Stimulated activated CD4-positive, alpha-beta T cell treated with anti-CD3 and anti-CD28 coated beads, Interleukin-1b, Interleukin-23, amount 100 ng/mL, for 1 hour (primary cell): ENCODE measurements at places on chromosomes 1 and 21.

DNA sequence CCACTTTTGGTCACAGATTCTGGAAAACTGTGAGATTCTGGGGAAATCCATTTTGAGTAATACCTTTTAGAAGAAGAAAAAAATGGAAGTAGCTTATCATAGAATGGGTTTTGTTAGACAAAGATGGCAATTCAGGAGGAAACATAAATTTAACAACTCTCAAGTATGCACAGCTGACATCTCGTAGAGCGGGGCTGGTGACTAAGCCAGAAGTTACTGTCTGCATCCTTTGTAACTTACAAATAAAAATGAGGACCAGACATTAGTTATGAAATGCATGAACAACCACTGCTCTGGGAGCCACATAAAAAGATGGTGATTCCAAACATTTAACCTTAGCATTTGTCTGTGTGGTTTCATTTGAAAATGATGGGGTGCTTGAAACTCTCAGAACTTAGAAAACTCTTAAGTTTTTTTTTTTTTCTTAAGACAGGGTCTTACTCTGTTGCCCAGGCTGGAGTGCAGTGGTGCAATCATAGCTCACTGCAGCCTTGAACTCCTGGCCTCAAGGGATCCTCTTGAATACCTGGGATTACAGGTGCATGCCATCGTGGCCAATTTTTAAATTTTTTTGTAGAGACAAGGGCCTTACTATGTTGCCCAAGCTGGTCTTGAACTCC is 49.2 kb upstream of the ATP5PO start:
- DNase-seq = no peak

DNA sequence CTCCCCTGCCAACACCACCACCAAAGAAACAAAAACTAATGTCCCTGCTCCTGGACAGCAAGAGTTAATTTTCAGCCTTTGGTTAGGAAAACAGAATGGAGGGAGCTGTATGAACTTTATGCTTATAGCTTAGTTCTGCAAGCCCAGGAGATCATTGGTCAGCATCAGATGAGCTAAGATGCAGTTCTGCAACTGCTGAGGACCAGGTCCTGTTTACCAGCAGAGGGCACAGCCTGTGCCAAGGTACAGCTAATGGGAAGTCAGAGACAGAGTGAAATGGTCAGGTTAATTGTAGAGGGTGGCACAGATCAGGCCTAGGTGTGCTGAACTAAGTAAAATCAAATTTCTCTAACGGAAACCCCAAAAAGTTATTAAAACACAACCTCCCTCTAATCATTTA is 161.3 kb downstream of the ROR1 start:
- DNase-seq = no peak

DNA sequence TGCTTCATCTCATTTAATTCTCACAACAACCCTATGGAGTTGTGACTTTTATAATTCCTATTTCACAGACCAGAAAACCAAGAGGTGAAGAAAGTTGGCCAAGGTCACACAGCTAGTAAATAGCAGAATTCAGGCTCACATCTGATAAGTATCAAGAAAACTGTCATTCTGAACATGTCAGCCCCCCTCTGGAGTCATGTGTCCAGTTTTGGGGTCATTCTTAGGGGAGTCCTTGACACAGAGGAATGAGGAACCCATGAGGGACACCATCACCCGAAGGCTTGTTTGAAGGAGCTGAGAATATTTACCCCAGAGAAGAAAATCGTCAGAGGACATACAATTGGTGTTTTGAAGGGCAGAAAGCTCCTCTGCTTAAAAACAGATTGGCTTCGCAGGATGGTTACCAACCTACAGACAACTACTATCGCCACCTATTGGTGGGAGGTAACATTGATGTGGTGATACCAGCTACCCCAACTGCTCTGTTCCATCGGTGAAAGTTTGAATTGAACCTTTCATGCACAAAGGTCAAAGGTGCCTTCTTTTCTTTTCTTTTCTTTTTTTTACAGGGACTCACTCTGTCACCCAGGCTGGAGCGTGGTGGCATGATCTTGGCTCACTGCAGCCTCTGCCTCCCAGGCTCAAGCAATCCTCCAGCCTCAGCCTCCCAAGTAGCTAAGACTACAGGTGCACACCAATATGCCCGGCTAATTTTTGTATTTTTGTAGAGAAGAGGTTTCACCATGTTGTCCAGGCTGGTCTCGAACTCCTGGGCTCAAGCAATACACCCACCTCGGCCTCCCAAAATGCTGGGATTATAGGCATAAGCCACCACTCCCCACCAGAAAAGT is 31.3 kb downstream of the NCMAP start:
- peak; percentile 18 for DNase-seq

DNA sequence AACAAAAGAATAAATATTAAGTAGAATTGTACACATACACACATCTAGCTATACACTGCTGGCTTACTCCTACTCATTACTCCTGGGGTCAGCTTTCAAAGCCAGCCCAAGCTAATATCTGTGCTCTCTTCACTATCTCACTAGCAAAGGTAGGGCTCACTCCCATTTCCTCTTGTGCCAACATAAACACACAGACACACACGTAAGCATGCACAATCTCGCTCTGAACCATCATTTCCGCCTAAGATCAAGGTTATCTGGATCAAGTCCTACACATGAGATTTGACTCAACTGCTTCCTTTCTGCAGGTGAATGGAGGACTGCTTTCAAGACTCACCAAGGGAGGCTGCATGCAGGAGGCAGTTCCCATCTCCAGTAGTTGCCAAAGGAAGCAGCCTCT is 28.8 kb upstream of the MTMR11 start:
- no peak for DNase-seq

- no peak for DNase-seq
These were observed 95.8 kb downstream of the PSMG1 start for GRCh38 chr21:39087238-39088030.

DNA sequence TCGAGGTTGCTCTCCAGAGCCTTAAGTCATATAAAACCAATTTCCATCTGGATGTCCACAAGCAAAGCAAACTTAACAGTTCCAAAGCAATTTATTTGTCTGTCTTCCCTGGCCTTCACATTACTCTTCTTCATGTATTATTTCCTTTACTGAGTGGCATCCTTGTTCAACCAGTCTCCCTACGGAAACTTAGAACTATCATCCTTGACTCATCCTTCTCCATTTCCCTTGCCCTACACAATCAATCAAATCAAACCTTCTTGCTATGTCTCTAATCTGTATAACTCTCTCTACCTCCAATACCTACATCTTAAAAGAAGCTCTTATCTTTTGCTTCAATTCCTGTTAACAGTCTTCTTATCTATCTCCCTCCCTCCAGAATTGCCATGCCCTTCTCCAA is 25.4 kb downstream of the EGLN1 start:
- DNase-seq = no peak

- no peak for DNase-seq
These were observed 828 bp upstream of the RGS8 start for GRCh38 chr1:182685215-182685614.

- no peak for DNase-seq
These were observed 3.1 kb upstream of the CD1A start for GRCh38 chr1:158251163-158251562.

DNA sequence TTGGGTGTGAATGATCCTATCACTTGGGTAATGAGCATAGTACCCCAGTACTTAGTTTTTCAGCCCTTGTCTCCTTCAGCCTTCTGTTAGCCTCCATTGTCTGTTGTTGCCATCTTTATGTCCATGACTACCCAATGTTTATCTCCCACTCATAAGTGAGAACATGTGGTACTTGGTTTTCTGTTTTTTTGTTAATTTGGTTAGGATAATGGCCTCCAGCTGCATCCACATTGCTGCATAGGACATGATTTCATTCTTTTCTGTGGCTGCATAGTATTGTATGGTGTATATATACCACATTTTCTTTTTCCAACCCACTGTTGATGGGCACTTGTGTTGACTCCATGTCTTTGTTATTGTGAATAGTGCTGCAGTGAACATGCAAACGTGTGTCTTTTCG is 39.6 kb upstream of the GPR52 start:
- no peak for DNase-seq

GRCh38 chr1:31189696-31190674 is 49.7 kb downstream of the NKAIN1 start:
- DNase-seq = no peak

- DNase-seq = no peak
These were observed 41.5 kb downstream of the IGSF21 start for GRCh38 chr1:18149027-18149641.

GRCh38 chr1:168603501-168604110 is 27.2 kb downstream of the XCL1 start:
- peak; percentile 33 for DNase-seq

- DNase-seq = peak; percentile 42
These were observed 4.5 kb downstream of the C1orf232 start for GRCh38 chr1:26164036-26164860.

DNA sequence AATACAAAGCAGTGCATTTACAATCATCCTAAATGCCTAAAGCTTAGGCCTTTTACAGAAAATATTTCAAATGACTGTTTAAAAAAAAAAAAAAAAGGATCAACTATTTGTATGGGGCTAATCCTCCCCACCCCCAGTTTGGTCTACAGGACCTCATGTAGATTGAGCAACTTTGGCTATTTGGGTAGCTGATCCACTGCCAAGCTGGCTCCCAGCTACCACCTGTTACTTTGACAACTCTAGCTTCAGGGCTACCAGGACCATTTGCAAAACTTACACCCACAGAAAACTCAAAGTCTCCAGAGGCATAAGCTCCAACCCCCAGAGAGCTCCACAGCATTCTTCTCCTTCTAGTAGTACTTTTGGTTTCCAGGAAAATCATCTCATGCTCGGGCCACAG is 29.4 kb downstream of the JAK1 start:
- DNase-seq = no peak

GRCh38 chr1:92975551-92976232 is 14.4 kb upstream of the DIPK1A start:
- no peak for DNase-seq

DNA sequence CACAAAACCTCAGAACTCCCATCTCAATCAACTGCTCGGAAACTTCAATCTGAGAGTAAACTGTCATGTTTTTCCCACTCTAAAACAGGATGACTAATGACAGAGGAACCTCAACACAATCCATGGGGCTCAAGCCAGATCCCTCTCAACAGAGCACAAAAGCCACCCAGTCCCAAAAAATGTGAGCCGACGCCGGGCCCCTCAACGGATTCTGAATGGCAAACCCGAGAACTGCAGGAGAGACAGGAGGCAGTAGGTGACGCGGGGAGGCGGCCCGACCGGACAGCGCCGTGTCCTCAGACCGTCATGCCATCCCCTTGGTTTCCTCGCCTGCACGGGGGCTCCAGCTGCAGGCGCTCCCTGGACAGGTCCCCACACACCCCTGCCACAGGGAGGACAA is 53.4 kb downstream of the SSBP3 start:
- DNase-seq = no peak

- DNase-seq = no peak
These were observed 38.2 kb upstream of the PSMG1 start for GRCh38 chr21:39221282-39221996.

GRCh38 chr1:19416921-19417470 is 68.3 kb downstream of the CAPZB start:
- DNase-seq = no peak

DNA sequence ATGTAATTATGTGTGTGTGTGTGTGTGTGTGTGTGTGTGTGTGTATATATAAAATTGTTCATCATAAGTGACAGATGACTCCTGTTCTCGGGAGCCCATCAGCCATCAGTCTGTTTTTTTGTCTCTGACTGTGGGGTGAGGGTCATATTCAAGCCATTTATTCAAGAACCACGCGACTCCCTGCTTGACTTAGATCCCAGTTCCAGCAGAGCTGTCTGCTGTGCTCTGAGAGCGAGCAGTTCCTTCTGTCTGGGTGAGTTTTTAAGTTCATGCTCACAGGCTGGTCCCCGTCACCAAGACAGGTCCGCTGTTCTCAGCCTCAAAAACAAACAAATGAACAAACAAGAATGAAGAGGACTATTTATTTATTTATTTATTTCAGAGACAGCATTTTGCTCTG is 18.3 kb upstream of the NPPB start:
- no peak for DNase-seq

GRCh38 chr1:234875953-234876855 is 252.4 kb downstream of the TOMM20 start:
- no peak for DNase-seq

GRCh38 chr1:3014443-3015268 is 6.6 kb upstream of the ACTRT2 start:
- no peak for DNase-seq

- no peak for DNase-seq
These were observed 15.2 kb downstream of the SERBP1 start for GRCh38 chr1:67415041-67415440.

DNA sequence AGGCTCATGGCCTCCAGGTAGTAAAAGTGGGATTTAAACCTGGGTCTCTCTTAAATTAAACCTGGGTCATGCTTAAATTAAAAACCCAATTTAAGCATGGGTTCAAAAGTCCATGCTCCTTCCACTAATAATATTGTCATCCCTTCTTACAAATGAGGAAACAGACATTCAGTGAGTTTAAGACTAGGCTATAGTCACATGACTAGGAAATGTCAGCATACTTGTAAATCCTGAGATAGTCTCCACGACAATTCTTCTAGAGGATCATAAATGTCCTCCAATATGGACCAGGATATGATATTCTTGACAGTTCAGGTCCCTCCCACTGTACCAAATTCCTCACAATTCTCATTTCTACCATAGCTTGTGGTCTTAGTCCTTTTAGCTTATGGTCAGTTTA is 10.5 kb upstream of the IGFN1 start:
- no peak for DNase-seq

- no peak for DNase-seq
These were observed 3.1 kb upstream of the ELF3 start for GRCh38 chr1:202007304-202007703.

GRCh38 chr1:108897865-108898720 is 21.3 kb downstream of the GPSM2 start:
- DNase-seq = no peak

DNA sequence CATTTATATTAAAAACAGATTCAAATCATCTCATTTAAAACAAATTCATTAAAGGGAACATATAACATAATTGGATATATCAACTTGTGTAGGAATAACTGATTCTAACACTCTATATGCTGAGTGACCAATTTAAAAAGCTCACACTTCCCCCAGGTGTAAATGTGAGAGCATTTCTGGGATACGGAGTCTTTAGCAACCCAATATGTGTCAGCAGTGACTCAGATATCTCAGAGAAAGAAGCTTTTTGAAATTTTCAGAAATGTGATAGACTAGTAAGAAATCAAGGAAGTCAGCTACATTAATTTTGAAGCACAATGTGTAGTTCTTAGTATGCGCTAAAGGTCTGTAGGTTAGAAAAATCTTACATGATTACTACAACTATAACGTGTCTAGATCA is 87.9 kb upstream of the SERTAD4 start:
- no peak for DNase-seq

GRCh38 chr1:44543064-44543744 is 131.1 kb downstream of the TMEM53 start:
- DNase-seq = no peak

DNA sequence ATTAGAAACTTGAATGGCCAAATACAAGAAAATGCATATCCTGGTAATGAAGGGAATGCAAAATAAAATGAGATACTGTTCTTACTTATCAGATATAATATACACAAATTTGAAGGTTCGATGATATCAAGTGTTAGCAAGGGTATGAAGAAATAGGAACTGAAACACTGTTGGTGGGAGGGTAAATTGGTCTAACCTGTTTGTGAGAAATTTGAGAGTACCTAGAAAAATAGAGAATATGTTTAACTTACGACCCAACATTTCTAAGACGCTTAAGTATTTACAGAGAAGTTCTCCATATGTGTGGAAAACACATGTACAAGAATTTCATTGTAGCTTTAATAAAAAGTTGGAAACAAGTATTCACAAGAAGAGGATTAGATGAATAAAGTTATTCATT is 25.9 kb downstream of the ATG4C start:
- DNase-seq = no peak

GRCh38 chr1:42686418-42686817 is 4.2 kb downstream of the YBX1 start:
- DNase-seq = no peak
